ENCODE measurements at places on chromosomes 1 and 21.
A peak's percentile ranks its signal among the peaks of the same experiment; 100 is the strongest.

- no peak for DNase-seq
Observed at GRCh38 chr1:192565946-192566345, 9.6 kb upstream of the RGS1 start.

GRCh38 chr1:245946905-245947304, 560.2 kb downstream of the SMYD3 start:
- DNase-seq = no peak

GRCh38 chr1:101262630-101263348, 26.0 kb downstream of the S1PR1 start:
- no peak for DNase-seq

DNA sequence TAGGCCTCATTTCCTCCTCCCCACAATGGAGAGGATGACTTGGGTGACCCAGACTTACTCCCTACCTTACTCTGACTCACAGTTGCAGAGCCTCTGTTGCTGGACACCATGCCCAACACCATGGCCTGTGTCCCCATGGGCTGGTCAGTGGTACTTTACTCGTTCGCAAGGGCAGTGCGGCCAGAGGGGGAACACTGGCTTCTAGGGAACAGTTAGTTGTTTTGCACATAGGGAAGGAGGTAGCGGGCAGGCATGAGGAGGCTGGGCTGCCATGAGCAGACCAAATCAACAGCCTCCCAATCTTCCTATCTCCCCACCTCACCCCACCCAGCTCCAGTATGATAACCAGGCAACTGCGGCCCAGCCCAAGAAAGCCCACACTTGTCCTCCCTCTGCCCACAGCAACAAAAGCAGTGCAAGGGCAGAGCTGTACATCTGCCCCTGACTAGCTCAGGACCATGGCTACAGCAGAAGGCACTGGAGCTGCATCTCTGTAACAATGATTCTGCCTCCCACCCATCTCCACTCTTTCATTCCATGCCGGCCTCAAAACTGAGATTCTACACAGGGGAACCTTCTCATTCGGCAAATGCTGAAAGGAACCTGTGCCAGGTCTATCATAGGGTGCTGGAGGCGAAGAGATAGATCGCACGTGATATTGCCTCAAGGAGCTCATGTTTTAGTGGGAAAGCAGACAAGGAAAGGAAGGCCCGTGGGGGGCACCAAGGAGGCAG, 18.6 kb downstream of the TAL1 start:
- DNase-seq = no peak

DNA sequence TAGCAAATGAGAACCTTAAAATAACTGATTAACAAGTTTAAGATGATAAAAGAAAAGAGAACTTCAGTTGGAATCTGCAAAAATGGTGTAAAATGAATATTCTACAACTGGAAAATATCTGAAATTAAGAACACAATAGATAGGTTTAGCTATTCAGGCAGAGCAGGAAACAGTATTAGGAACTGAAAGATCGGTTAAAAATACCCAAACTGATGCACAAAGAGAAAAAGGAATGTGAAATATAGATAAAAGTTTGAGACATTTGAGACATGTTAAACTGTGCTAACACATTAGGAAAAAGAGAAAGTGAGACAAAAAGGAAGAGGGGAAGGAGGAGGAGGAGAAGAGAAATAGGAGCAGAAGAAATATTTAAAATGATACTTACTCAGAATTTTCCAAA, 12.1 kb downstream of the CD55 start:
- DNase-seq = no peak

- peak; percentile 90 for DNase-seq
Observed at GRCh38 chr1:206634365-206635079, 814 bp upstream of the DYRK3 start.

GRCh38 chr1:37035796-37036666, 1.7 kb upstream of the GRIK3 start:
- peak; percentile 60 for DNase-seq

- DNase-seq = no peak
Observed at GRCh38 chr21:28066076-28066475, 926.6 kb downstream of the LTN1 start.

DNA sequence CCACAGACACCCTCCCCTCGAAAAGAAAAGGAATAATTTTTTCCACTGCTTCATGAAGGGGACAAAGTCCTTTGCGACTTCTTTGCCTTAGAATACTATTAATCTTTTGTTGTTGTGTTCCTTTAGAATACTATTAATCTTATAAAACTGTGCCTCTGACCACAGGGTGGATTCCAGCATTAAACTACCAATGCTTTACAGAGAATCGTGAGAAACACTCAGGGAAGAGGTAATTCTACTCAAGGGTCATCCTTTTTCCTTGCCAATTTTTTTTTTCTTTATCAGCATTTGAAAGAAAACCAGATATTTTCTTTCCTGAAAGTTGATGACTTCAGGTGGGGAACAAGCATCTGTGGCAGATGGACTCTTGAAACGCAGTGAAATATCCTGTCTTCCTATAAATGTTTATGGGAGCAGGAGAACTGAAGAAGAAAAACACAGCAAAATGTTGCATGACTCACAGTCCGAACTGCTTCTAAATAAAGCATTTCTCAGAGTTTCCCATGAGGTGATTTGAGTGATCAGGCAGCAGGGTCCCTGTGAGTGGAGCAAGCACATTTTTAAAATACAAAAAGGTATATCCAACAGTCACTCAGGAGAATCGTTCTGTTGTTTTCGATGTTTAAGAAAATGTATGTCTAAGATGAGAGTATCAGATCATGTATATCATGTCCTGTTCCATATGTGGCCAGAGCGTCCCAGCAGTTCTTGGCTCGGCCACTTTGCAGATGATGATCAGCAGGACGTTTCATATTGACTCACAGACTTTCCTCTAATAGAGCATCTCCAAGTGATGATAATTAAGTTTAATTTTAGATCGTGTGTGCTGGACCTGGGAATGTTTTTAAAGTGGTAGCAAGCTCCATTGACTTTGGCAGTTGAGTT, 154.2 kb upstream of the RUNX1 start:
- DNase-seq = no peak

- DNase-seq = no peak
Observed at GRCh38 chr1:219161371-219161770, 12.3 kb upstream of the LYPLAL1 start.

All from NCI-H1436 (cell line).